Fibroblast of skin of right biceps (primary cell): ENCODE measurements at places on chromosomes 11 and 22.

GRCh38 chr22:45187891-45188290, 24.2 kb downstream of the NUP50 start:
- DNase-seq = no peak

DNA sequence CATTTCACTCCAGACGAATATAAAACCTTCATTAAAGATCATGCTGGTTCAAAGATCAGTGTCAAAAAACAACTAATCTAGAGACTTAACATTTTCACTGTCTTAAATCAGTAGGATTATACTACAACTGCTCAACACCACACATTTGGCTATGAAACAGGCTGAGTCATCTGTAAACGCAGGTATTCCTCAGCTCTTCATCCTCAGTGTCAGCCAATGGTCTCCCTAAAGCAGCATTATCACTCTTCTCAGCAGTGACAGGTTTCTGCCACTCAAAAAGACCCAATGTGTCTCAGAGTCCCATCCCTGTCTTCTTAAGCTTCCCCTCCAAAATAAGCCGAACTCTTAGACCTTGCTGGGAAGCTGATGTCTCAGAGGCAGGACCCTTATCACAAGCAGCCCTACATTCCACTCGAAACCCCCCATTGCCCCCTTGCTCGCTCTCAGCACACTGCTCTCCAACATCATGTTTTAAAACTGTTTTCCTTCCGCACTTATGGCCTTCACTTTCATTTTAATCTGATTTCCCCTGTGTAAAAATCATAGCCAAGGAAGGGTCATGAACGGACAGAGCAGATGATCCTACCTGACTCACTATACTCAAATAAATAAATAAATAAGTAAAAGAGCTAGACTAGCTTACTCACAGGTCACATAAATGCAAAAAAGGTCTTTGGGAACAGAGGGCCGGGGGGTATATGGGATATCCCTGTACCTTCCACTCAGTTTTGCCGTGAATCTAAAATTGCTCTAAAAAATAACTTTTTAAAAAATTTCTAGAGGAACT, 23.0 kb downstream of the CDON start:
- no peak for DNase-seq

GRCh38 chr11:2300936-2301630, 635 bp downstream of the C11orf21 start:
- DNase-seq = no peak

DNA sequence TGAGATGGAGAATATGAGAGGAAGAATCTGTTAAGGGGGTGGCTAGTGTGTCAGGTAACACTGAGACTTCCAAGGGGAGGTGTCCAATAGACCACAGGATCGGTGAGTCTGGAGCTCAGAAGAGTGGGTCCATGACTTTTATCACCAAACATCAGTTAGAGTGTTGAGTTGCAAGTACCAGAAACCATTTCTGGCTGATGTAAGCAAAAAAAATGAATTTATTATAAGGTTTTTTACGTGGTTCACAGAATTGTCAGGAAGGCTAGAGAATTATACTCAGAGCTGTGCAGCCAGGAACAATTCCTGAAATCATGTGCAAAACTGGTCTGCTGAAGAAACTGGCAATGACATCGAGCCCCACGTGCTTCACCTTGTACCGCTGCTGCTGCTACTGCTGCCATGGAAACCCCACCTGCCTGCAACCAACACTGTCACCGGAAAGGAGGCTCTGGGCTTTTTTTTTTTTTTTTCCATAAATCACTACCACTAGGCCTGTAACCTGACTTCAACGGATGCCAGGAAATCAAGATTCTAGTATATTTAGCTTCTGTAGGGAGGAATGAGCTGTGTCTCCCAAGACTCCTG, 16.6 kb upstream of the STK33 start:
- peak; percentile 46 for DNase-seq

- no peak for DNase-seq
Observed at GRCh38 chr11:2474059-2474901, 29.5 kb downstream of the KCNQ1 start.

DNA sequence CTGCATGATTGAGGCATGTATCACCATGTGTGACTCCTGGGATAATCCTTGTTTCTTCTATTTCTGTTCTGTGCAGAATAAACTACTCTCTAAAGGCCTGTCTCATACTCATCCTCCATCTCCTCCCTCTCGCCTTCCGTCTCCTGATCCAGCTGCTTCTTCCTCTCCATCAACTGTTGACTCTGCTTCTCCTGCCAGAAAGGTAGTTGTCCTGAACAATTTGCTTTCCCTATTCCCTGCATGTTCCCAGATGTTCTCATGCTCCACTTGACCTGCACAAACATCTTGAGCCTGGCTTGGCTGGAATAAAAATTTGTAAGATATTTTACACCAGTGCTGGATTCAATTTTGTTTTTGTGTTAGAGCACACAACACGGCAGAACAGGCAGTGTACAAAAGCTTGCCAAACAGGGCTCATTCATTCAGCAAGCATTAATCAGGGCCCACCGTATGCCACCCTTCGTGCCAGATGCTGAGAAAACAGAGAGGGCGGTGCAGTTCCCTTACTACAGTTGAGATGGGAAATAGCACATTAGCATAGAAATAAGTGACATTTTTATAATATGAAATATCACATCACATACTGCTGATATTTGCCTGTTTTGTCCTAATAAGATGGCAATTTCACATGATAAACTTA, 133.3 kb upstream of the PARVA start:
- DNase-seq = no peak

- DNase-seq = peak; percentile 11
Observed at GRCh38 chr11:118139578-118139977, 13.0 kb downstream of the SCN4B start.

DNA sequence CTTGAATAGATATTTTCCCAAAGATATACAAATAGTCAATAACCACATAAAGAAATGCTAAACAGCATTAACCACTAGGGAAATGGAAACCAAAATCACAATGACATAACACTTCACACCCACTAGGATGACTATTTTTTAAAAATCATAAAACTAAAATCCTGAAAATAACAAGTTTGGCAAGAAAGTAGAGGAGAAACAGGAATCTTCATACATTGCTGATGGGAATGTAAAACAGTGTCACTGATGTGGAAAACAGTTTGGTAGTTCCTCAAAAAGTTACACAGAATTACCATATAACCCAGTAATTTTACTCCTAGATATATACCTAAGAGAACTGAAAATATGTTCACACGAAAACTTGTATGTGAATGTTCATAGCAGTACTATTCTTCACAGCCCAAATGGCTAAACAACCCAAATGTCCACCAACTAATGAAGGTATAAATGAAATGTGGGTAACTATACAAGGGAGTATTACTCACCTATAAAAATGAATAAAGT, 12.5 kb downstream of the PICALM start:
- DNase-seq = no peak

GRCh38 chr11:74460481-74461154, 6.7 kb downstream of the KCNE3 start:
- peak; percentile 70 for DNase-seq

- DNase-seq = peak; percentile 86
Observed at GRCh38 chr11:10117709-10118351, 176.2 kb downstream of the SBF2 start.

GRCh38 chr11:18235394-18236334, 938 bp downstream of the SAA4 start:
- DNase-seq = no peak
